ENCODE measurements at places on chromosomes 5 and 9.
A peak's percentile ranks its signal among the peaks of the same experiment; 100 is the strongest.

- no peak for DNase-seq
These were observed 10.1 kb upstream of the NRARP start for GRCh38 chr9:137311986-137312851.

- DNase-seq: no peak
These were observed 45.0 kb downstream of the DOCK2 start for GRCh38 chr5:169682026-169682425.

DNA sequence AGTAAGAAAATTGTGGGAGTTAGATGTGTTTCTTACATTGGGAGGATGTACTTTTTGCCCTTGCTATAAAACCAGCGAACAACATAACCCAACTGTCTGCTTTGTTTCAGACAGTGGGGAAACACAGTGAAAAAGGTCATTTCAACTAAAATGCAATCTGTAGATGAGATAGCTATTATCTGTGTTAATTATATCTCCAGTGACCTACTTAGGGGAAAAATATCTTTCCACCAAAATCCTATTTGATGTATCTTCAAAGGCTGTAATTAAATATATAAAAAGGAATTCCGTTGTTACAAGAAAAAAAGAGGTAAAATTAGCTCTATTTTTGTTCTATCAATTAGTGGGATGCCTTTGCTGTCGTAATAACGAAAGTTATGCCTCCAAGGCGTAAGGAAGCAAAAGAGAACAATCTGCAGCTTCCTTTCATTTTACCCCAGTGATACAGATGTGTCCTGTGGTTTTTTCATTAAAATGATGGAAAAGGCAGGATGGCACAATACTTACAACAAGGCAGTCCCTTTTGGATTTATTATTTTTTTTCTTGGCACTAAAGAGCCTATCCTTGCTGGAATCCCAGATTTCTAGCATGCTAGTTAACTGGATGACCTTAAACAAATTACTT, 100.9 kb downstream of the GNA14 start:
- DNase-seq: no peak

DNA sequence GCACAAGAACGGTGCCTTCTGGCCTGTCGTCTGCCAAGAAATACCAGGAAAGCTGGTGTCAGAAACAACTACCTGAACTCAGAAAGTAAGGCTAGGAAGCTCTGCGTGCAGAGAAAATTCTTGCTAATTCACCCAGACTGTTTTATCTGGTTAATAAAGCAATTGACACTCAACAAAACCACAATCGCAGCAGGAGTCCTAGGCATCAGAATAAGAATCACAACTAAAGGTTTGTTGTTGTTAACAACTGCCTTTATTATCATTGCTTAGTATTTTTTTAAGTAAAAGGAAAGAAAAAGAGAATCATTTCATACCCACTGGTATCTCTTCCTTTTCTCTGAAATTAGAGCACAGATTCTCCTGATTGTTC, 3.9 kb upstream of the ISL1 start:
- no peak for DNase-seq

DNA sequence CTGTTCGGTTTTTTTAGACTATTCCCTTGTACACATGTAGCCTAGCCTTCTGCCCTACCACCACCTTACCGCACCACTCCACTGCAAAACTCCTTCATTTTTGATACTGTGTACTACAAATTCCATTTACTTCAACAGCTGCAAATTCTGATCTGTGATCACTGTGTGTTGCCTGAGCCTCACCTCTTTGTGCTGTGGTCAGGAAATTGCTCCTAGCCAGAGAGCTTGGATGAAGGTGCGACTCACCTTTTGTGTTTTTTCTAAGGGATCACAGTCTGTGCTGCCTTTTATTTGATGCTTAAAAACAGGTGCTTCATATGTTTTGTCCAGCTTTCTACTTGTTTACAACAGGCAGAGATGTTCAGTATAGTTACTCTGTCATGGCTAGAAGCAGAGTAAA, 31.5 kb downstream of the CSNK1G3 start:
- no peak for DNase-seq

DNA sequence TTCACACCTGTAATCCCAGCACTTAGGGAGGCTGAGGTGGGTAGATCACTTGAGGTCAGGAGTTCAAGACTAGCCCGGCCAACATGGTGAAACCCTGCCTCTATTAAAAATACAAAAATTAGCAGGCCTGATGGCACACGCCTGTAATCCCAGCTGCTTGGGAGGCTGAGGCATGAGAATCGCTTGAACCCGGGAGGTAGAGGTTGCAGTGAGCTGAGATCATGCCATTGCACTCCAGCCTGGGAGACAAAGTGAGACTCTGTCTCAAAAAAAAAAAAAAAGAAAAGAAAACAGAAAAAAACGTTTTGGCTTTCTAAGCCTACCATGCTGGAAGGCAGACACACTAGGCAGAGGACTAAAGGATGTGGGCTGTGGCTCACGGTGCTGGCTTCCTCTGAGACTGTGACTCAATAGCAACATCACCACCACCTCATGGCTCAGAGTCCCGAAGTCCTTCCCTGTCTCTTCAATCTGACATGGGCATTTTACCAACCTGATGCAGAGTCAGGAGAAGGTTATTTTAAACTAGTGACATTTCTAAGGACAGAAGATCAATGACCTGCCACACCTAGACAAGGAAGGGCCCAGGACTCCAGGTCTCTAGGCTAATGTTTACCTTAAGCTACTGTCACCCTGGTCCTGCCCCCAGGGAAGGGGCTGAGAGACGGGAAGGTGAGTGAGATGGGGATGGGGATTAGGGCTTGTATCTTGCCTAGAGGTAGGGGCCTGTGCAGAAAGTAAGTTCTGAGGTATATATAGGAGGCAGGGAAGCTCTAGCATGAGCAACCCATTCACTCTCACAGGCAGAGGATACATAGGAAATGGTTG, 3.7 kb downstream of the ECSCR start:
- no peak for DNase-seq

- DNase-seq: no peak
These were observed 102.8 kb downstream of the CDH18 start for GRCh38 chr5:19885040-19885824.

DNA sequence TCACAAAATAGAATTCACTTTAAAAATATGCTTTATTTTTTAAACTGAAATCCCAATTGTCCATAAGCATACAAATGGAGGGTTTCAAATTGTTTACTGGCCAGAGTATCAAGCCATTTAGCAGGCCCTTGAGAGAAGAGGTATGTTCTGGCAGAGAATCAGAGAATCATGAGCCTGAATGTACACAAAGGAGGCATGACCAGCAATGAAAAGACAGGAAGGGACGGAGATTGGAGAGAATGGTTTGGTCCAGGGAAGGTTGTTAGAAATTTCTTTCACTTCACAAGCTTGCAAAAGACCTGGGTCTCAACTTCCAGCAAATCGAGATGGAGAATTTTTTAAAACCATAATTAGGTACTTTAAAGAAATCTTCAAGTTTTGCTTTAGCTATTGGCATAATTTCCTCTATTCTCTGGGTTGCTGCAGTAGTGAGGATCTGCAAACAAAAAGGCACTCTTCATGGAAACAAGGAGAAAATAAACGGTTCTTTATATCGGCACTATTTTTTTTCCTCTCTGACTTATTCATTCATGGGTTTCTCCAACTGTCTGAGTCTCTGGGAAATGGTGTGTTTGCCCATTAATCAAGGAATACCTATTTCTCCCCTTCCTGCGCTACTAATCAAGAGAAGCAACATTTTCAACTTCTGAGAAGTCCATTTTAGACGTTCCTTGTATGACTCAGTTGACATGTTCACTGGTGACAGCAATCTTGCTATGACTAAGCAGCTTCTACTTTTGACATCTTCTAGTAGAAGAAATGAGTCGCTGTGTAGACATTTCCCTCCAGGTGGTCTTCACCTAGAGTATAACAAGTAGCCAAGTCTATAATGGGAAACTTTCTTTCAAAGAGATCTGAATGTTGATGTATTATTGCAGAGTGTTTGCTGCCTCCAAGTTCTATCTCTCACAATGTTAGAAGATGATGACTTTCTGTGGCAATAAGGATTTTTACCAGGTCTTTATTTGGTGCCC, 23.1 kb upstream of the ERCC6L2 start:
- no peak for DNase-seq

GRCh38 chr5:30650311-30650710, 543.2 kb upstream of the CDH6 start:
- no peak for DNase-seq

DNA sequence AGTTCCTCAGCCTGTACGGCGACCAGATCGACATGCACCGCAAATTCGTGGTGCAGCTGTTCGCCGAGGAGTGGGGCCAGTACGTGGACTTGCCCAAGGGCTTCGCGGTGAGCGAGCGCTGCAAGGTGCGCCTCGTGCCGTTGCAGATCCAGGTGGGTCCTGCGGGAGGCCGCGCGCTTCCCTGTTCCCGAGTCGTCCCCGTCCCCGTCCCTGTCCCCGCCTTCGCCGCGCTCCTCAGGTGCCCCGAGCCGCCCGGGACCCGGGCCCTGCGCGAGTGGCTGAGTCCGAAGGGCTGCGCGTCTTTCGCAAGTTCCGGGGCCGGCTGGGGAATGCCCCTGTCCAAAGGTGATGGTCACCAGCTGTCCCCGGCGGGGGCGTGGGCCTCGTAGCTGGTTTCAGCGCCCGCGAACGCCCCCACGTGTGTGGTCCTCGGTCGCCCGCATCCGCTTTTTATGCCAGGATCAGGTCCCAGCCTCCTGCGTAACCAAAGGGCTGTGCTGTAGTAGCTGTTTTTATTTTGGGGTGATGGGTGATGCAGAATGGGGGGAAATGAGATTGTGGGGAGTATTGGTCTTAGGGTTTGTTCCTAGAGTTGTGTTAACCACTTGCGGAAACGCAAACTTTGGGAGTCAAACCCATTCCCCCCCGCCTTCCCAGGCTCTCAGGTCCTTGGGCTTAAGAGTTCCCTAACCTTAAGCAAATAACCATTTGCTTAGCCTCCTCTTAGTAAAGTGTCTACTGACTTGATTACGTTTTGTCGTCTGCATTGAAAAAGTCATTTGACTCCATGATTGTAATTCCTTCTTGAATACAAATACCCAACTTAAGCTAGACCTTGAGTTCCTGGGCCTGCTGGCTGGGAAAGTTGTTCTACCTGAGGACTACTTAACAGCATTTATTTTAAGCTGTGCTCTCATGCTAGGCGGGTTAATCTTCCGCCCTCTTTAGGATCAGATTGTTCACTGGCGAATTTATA, 663 bp downstream of the ISOC1 start:
- DNase-seq: peak; percentile 67

- DNase-seq: peak; percentile 41
These were observed 404 bp downstream of the MRNIP start for GRCh38 chr5:179858241-179858585.

DNA sequence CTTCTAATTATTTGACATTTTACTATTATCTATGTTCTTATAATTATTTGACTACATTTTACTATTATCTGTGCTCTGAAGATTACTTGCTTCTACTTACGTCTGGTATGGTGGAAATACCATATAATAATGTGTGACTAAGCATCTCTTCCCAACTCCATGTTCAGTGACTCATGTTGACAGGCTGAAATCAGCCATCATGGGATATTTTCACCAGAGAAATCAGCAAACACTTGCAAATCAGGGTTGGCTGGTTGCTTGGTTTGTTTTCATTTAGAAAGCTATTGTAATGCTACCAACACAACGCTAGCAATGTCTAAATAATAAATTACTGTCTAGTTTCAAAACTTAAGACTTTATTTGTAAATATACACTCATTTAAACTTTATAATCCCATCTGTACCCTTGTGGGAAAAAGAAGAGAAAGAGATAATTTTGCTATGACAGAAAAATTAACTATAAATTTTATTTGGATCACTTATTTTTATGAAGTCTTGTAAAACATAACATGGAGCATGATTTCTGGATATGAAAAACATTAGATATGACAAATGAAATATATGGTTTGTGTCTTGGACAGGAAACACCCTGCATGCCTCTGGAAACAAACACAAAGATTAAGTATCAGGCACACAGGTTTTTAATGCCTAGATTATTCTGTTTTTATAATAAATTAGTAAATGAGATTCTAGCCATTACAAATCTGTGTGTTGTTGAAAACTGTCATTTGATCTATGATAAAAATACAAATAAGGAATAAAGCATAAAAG, 337.6 kb downstream of the BNC2 start:
- no peak for DNase-seq

- DNase-seq: no peak
These were observed 448.1 kb downstream of the NFIB start for GRCh38 chr9:13865869-13866268.

GRCh38 chr9:120742951-120743416, 28.7 kb upstream of the MEGF9 start:
- peak; percentile 52 for DNase-seq

DNA sequence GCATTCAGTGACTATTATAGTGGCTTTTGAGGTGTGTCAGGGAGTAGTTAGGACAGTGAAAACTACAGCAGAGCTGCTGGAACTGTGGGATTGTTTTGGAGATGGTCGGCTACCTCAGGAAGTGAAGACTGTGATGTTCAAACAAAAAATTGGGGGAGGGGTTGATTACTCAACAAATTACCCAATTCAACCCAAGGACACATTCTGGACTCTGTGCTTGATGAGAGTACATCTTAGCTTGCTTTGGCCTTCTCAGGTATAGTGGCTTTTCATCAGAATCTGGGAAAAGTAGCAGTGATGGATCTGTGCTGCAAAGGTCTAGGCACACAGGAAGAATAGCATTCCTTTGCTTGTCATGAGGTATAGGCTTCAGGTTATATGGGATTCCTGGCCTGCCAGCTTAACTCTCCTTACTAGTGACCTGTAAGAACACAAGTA, 47.0 kb downstream of the SLC44A1 start:
- no peak for DNase-seq

DNA sequence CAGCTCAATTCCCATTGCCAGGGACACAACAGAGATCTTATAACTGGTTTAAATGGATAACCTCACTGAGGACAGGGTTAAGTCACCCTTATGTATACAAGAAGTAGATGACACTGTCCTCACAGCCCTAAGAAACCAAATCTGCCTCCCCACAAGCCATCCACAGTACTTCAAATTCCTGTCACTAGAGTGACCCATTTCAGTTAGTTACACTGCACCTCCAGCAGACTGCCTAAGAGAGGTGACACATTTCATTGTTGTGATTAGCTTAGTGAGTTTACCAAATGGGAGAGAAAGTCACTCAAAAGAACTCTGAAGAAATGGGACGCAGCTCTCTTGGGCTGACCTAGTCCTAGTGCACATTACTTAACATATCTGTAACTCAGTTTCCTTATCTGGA, 53.6 kb upstream of the HTR1A start:
- DNase-seq: no peak

GRCh38 chr5:135211083-135211790, 177.2 kb upstream of the PITX1 start:
- no peak for DNase-seq

GRCh38 chr9:129624168-129624759, 1.7 kb upstream of the NTMT1 start:
- peak; percentile 39 for DNase-seq

GRCh38 chr5:168288349-168289245, 2.8 kb upstream of the WWC1 start:
- no peak for DNase-seq

GRCh38 chr5:127980843-127981242, 102.7 kb upstream of the SLC12A2 start:
- no peak for DNase-seq

All from COR-L47 (cell line).